ENCODE measurements at places on chromosomes 5 and 9.

GRCh38 chr9:69919461-69920061 lies 98.9 kb downstream of the CFAP95 start:
- DNase-seq: no peak

DNA sequence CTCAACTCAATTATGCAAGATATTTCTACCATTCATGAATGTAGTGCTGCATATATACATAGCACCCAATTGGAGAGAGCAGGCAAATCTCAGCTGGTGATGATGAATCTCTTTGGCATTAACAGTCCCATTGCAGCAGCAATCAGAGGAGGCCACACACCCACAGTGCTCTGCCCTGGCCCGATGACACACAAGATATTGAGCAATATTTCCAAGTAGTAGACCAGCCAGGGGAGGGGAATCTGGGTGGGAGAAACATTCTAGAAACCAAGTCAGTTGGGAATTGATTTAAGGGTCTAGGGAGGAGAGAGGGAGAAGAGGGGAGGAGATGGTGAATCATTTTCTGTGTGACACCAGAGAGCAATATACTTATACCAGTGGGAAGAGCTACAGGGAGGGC lies 14.9 kb upstream of the C5orf63 start:
- no peak for DNase-seq

DNA sequence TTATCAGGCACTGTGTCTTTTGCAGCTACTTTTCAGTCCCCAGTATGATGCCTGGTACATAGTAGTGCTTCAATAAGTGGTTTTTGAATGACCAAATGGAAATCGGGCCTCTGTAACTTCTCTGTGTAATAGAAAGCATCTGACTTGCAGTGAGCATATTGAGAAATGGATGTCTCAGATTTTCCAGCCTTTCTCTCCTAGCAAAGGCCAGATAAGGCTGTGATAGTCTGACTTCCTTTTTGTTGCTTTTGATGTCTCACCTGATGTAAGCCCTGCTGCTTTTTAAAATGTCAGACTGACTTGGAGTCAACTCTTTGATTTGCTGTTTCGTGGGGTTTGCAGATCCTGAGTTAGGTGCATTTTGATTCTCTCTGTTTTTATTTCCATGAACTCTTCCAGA lies 590.0 kb upstream of the ZNF608 start:
- DNase-seq: no peak

DNA sequence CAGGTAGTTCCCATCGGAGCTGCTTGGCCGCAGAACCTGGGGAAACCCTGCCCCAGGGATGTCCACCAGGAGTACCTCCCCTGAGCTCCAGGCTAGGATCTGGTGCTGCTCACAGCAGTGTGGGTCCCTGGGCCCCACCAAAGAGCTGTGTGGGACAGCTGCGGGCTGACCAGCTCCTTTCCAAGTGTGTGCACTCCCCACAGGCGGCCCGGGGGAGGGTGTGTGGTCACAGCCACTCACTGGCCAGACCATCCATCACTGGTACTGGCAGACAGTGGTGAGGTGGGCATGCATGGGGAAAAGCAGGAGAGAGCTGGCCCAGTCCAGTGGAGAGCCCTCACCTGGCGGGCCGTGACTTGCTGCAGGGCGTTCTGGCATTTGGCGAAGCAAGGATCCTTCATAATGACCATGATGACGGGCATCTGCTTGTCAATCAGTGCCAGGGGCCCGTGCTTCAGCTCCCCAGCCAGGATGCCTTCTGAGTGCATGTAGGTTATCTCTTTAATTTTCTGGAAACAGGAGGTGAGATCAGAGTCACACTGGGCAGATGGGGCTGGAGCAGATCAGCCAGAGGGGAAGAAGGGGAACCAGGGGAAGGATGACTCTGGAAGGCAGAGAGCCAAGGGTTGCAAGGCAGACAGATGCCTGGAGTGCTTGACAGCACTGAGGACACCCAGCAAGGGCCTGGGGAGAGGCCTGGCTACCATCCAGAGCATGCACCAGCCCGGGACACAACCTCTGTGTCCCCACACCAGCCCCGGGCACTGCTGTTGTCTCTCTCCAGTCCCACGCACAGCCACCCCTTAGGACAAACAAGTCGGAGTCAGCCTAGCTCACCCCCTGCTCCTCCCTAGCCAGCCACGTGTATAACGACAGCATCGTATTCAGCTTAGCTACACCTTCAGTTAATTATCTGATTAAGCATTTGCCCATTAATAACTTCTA lies 12.8 kb upstream of the MAPK9 start:
- no peak for DNase-seq

GRCh38 chr9:97365634-97366033 lies 46.3 kb upstream of the TDRD7 start:
- no peak for DNase-seq

DNA sequence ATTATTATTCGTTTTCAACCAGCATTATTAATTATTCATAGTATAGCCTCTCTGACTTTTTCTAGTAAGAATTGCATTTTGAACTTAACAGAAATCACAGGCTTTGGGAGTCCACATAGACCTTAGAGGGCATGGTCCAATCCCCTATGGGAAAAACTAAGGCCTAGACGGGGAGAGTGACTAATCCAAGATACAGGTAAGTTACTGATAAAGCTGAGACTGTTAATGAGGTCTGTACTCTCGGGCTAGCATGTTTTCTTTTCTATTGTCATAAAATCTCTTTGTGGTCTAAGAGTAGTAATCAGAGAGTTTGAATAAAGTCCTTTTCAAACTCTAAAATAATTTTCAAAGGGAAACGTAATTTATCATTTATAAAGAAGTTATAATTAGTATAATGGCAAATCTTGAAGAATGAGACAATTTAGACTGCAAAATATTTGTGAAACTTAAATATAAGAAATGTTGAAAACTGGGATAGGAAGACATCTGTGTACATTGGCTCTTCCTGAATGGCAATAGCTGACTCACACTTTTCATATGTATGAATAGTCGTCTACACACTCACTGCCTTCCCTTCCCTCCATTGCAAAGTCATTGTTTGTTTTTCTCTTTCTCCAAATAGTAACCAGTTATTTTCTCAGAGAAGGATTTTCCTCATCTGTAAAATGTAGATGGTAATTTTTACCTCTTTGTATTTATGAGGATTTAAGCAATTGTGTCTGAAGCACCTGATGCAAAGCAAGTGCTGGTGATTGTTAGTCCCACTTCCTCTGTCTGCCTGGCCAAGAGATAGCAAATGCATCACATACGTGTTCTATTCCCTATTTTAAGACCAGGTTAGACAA lies 207.9 kb upstream of the CD180 start:
- DNase-seq: no peak

GRCh38 chr9:134495881-134496412 lies 145.7 kb upstream of the COL5A1 start:
- DNase-seq: no peak

DNA sequence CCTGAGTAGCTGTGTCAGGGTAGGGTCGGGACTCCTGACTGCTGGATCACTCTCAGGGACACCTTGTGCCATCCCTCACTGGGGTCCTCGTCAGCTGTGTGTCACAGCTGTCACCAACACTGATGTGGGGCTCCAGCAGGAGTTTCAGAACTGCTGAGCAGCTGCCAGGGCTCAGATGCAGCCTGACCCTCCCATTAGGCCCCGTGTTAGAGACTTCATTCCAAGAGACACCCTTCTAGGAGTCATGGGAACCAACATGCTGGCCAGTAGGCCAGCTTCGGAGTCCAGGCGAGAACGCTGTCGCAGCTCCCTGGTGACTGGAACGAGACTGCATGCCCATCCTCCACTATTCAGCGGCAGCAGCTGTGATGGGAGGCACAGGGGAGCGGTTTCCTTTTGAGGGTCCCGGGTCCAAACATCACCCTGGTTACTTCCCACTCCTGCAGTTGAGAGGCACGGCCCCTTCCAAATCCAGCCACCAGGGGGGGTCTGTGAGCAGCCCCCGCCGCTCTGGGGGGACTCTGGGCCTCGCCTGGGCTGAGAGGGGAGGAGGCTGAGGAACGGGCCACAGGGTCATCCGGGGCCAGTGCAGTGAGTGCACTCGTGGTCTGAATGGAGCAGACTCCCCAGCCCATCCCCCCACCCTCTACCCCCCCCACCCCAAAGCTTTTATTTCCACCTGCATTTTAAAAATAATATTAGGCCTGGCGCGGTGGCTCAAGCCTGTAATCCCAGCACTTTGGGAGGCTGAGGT lies 12.6 kb upstream of the TCF7 start:
- DNase-seq: peak; percentile 89

- no peak for DNase-seq
Observed at GRCh38 chr5:72281764-72282499, 38.1 kb downstream of the MRPS27 start.

DNA sequence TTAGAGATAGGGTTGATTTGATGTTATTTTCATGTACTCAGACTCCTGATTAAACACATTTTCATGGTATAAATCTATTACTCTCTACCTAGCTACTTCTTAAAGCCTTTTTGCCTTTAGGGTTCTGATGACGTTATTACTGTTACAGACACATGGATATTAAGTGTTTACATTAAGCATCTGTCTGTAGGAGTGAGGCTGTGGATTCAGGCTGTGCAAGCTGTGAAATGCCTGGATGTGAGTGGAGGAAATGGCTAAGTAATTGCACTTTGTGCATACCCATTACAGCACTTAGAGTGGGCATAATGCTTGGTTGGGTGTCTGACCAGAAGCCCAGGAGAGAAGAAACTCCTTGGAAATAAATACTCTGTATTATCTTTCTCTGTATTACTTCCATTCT lies 186.8 kb downstream of the SNX18 start:
- DNase-seq: no peak

- no peak for DNase-seq
Observed at GRCh38 chr5:15326932-15327331, 173.0 kb upstream of the FBXL7 start.

All from stimulated activated effector memory CD8-positive, alpha-beta T cell treated with anti-CD3 and anti-CD28 coated beads, Interleukin-12 subunit alpha, Interleukin-12 subunit beta, amount 100 ng/mL, for 72 hours (primary cell).